GM20000 (cell line): ENCODE measurements at places on chromosomes 7 and 10.

- DNase-seq, result no peak
These were observed 26.8 kb downstream of the TMEM270 start for GRCh38 chr7:73887762-73888161.

GRCh38 chr7:12942609-12943008 lies 255.2 kb downstream of the ARL4A start:
- DNase-seq, result no peak

GRCh38 chr7:104550362-104550761 lies 222.0 kb downstream of the LHFPL3 start:
- no peak for DNase-seq

DNA sequence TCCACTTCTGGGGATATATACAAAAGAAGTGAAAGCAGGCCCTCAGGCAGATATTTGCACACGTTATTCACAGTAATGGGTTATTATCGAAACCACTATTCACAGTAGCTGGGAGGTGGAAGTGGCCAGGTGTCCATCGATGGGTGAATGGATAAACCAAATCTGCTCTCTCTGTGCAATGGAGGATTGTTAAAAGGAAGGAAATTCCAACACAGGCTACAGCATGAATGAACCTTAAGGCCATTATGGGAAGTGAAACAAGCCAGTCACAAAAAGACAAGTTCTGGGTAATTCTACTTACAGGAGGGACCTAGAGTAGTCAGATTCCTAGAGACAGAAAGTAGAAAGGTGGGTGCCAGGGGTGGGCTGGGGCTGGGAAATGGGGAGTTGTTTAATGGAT lies 48.5 kb upstream of the BHLHA15 start:
- no peak for DNase-seq

DNA sequence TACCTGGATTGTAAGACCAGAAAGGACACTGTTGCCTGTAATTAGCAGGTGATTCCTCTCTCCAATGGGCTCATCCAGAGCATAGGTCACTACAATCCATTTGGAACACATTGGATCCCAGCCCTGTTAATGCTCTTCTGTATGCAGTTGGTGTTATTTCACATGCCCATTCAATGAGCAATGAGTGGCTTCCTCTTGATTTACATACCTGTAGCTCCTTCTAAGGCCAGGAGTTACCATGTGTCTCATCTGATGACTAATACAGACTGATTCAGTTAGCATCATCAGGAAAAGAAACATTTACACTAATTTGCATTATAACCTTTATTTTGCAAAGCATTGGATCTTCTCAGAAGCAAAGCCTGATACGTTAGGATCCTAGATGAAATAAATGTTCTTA lies 83.1 kb upstream of the NPVF start:
- no peak for DNase-seq

DNA sequence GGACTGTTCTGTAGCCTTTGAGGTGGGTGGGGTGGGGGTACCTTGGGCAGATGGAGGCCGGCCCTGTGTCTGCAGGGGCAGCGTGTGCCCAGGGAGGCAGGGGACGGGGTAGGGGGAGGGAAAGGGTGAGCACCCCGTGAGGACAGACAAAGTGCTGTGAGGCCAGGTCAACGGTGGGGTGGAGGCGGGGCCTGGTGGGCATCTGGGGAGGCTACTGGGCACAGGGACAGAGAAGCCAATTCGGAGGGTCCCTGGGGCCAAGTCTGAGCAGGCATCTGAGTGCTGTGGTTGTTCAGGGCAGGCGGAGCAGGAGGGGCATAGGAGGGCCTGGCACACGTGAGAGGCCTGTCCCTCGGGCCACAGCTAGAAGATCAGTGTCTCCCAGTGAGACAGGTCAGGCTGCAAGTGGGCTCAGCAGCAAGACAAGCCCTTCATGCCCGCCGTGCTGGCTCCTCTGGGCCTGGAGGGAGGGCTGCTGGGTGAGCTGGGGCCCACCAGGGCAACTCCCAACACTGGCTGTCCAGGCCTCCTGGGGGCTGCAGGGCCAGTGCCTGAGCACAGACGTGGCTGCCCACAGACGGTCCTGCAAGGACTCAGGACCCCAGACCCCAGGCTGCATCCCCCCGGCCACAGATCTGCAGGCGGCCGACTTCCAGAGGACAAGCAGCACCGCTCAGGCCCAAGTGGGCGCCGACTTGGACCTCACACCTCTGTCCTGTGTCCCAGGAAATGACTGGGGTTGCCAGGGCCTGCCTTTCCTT lies 26.4 kb upstream of the KNDC1 start:
- no peak for DNase-seq

- DNase-seq, result no peak
These were observed 3.4 kb downstream of the PDGFA start for GRCh38 chr7:516216-516605.

GRCh38 chr10:106302961-106303360 lies 861.5 kb downstream of the SORCS1 start:
- no peak for DNase-seq

DNA sequence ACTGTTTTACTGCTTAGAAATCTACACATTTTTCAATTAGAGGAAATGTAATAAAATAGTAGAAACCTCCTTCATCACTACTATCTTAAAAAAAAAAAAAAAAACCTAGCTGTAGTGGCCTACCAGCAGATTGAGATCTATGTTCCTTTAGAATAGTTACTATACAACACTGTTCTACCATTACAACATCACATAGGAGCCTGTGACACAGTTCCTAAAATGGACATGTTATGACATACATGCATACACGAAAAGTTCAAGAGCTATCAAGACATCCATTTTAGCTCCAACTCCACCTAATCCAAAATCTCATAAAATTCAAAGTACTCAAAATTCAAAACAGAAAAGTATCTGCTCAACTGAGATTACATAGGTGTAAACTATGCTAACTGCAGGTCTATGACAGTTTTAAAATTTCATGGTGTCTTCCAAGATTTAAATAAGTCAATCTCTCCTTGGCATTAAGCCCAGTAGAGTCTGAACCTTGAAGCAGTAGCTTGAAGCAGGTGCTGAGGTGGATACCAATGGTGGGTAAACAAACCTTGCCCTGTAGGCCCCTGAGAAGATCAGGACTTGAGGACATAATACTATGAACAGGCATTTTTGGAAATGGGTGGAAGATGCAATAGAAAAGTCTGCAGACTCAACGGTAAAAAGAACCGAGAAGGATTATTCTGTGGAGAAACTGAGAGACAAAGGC lies 17.0 kb downstream of the CACUL1 start:
- DNase-seq, result no peak

DNA sequence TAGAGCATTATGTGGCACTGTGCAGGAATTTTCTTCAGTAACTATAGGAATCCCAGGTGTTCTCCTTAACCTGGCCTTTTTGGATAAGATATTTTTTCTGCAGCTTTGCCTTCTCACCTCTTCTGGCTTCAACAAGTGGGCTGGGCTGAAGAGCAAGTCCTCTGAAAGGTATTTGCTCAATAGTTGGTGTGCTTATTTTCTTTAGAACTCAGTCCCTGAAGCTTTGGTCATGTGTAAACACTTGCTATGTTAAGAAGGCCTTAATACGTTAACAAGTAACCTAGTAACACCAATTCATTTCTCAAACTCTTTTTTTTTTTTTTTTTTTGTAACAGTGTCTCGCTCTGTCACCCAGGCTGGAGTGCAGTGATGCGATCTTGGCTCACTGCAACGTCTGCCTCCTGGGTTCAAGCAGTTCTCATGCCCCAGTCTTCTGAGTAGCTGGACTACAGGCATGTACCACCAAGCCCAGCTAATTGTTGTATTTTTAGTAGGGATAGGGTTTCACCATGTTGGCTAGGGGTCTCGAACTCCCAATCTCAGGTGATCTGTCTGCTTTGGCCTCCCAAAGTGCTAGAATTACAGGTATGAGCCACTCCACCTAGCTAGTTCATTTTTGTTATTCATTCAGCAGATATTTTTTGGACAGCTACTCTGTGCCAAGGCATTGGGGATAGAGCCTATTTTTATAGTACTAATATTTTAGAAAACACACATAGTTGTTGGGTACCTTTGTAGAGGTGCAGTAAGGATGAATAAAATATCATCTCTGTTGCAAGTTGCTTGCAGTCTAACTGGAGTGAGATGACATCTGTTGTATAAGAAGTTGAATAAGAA lies 164.6 kb downstream of the SND1 start:
- no peak for DNase-seq

DNA sequence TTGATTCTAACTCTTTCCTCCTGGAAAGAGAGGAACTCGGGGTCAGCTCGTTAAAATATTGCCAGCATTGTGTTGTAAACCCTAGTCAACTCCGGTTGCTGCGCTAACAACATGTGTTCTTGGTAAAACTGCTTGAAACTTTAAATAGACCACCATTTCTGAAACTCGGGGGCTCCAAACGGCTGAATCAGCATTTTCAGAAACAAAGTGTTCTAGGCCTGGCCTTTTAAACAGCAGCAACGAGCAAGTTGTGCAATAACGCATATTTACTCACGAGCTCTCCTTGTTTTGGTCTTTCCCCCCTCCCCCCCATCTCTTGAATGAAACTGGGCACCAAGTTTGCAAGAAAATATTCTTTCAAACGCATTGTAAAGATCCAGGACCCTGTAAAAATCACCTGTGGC lies 9.2 kb upstream of the GRB10 start:
- DNase-seq, result no peak

GRCh38 chr10:4355350-4355749 lies 470.7 kb upstream of the AKR1E2 start:
- no peak for DNase-seq

GRCh38 chr7:116727432-116728009 lies 55.5 kb downstream of the MET start:
- DNase-seq, result no peak

GRCh38 chr10:124651402-124651891 lies 92.7 kb downstream of the FAM53B start:
- no peak for DNase-seq

- DNase-seq, result no peak
These were observed 340.8 kb upstream of the PODXL start for GRCh38 chr7:131897016-131897789.

- no peak for DNase-seq
These were observed 21.9 kb downstream of the PSAP start for GRCh38 chr10:71829171-71829570.

GRCh38 chr10:71084061-71084817 lies 128.1 kb upstream of the UNC5B start:
- DNase-seq, result no peak

- DNase-seq, result no peak
These were observed 554.1 kb downstream of the TNS3 start for GRCh38 chr7:47027695-47028240.

DNA sequence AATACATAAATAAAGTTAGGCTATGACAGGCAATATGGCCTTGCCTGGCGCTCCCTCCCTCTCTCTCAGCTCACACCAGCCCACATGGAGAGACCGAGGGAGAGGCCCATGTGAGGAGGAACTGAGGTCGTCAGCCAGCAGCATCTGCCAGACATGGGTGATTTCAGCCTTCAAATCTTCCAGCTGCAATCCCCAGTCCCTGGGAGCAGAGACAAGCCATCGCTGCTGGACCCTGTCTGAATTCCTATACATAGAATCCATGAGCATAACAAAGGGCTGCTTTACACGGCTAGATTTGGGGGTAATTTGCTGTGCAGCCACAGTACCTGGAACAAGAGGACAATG lies 35.6 kb downstream of the ANKRD16 start:
- no peak for DNase-seq
